ENCODE measurements at places on chromosomes 1 and 21. TPM values are rescaled to one million over a fixed set of nuclear protein-coding genes. Genes with fewer than 3 reads are reported as not detected.
A peak's percentile ranks its signal among the peaks of the same experiment; 100 is the strongest.

HS2ST1 gene
- total RNA-seq: 12.9 TPM

ERMAP gene
- total RNA-seq: 4.9 TPM

CFHR5 gene
- total RNA-seq: not detected

WNT3A gene
- total RNA-seq: not detected

DNA sequence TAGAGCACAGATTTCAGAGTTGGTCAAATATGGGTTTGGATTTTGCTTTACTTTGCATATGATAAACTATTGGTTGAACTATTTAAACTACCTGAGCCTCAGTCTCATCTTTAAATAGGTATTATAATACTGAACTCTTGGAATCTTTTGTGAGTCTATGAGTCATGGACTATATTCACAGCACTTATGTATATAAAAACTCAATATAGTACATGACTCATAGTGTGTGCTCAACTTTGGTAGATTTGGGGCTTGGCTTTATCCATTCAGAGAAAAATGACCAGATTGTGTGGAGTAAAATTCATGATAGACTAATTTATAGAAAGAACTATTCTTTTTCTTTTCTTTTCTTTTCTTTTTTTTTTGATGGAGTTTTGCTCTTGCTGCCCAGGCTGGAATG is 28.7 kb downstream of the FCRL3 start:
- H3K36me3 ChIP-seq: peaks cover 9% of the 10 kb centered on the region
- no peaks in the 10 kb centered on the region for H3K27me3 ChIP-seq
- no peak overlapping the region for H3K4me3 ChIP-seq
- H3K4me1 ChIP-seq: no peaks in the 10 kb centered on the region

- H3K36me3 ChIP-seq: no peaks in the 10 kb centered on the region
- peak overlapping the region; percentile 62 for H3K27ac ChIP-seq
- no peak overlapping the region for H3K4me3 ChIP-seq
- peaks cover 5% of the 10 kb centered on the region for H3K27me3 ChIP-seq
These were observed 106.2 kb downstream of the UCK2 start for GRCh38 chr1:165933446-165934170.

GRCh38 chr1:180117764-180118116 is 36.9 kb upstream of the QSOX1 start:
- H3K27ac ChIP-seq: no peak overlapping the region
- no peaks in the 10 kb centered on the region for H3K27me3 ChIP-seq
- no peak for DNase-seq
- H3K36me3 ChIP-seq: no peaks in the 10 kb centered on the region
- H3K4me3 ChIP-seq: no peak overlapping the region

GRCh38 chr21:33985117-33986050 is 69.8 kb upstream of the ATP5PO start:
- H3K4me1 ChIP-seq: no peaks in the 10 kb centered on the region
- H3K36me3 ChIP-seq: no peaks in the 10 kb centered on the region
- H3K27me3 ChIP-seq: peaks cover 11% of the 10 kb centered on the region
- H3K4me3 ChIP-seq: no peak overlapping the region

DNA sequence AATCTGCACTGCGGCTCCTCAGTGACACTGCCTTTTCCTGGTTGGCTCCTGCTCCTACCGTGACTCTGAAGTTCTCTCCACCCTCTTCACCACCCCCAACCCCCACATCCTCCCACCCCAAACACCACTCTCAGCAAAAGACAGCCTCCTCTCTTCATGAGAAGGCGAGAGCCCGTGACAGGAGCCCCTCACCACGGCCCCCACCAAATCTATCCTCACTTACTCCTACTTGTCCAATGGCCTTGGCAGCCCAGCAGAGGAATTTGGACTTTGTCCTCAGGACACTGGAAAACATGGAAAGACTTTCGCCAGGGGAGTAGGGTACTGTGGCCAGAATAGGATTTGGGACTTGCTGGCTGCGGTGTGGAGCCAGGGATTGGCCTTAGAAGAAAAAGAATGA is 6.9 kb downstream of the TMEM125 start:
- no peak for DNase-seq
- H3K36me3 ChIP-seq: no peaks in the 10 kb centered on the region
- peaks cover 4% of the 10 kb centered on the region for H3K27me3 ChIP-seq

GRCh38 chr1:230266456-230266855 is 159.7 kb downstream of the PGBD5 start:
- DNase-seq: no peak
- no peak overlapping the region for H3K4me3 ChIP-seq
- no peaks in the 10 kb centered on the region for H3K27me3 ChIP-seq
- no peak overlapping the region for H3K27ac ChIP-seq
- H3K4me1 ChIP-seq: peaks cover 18% of the 10 kb centered on the region
- H3K36me3 ChIP-seq: no peaks in the 10 kb centered on the region

All from glutamatergic neuron (in vitro differentiated cells).